SK-N-DZ (cell line): ENCODE measurements at places on chromosomes 13 and 19.
A peak's percentile ranks its signal among the peaks of the same experiment; 100 is the strongest.

- DNase-seq = peak; percentile 60
Observed at GRCh38 chr19:50838239-50838638, 4.9 kb upstream of the KLK15 start.

- DNase-seq = no peak
Observed at GRCh38 chr13:26606631-26607030, 49.1 kb downstream of the WASF3 start.

- no peak for DNase-seq
Observed at GRCh38 chr19:13712767-13713201, 51.5 kb upstream of the MRI1 start.

- DNase-seq = peak; percentile 57
Observed at GRCh38 chr13:77565635-77566034, 30.1 kb downstream of the SCEL start.

DNA sequence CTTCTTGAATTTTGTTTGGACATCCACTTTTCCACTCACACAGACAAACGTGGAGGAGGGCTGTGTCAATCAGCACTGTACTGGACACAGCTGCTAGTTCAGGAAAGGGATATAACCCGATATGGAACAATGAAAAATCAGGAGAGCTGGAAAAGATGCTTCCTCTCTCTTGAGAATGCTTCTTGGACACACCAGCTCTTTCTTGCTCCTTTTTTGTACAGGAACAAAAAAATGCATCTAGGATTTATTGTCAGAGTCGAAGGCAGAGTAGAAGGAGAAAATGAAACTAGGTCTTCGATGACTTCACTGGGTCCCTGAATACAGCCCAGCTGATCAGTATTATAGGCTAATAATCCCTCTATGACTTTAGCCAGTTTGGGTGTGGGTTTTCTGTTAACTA, 62.2 kb downstream of the PEG3 start:
- no peak for DNase-seq

- peak; percentile 82 for DNase-seq
Observed at GRCh38 chr13:107867701-107868661, 347.4 kb downstream of the LIG4 start.

- DNase-seq = no peak
Observed at GRCh38 chr13:36058116-36058515, 73.1 kb downstream of the DCLK1 start.

GRCh38 chr19:49667473-49667872, 1.7 kb downstream of the BCL2L12 start:
- no peak for DNase-seq

- DNase-seq = no peak
Observed at GRCh38 chr13:113464476-113464875, 11.2 kb upstream of the ADPRHL1 start.

DNA sequence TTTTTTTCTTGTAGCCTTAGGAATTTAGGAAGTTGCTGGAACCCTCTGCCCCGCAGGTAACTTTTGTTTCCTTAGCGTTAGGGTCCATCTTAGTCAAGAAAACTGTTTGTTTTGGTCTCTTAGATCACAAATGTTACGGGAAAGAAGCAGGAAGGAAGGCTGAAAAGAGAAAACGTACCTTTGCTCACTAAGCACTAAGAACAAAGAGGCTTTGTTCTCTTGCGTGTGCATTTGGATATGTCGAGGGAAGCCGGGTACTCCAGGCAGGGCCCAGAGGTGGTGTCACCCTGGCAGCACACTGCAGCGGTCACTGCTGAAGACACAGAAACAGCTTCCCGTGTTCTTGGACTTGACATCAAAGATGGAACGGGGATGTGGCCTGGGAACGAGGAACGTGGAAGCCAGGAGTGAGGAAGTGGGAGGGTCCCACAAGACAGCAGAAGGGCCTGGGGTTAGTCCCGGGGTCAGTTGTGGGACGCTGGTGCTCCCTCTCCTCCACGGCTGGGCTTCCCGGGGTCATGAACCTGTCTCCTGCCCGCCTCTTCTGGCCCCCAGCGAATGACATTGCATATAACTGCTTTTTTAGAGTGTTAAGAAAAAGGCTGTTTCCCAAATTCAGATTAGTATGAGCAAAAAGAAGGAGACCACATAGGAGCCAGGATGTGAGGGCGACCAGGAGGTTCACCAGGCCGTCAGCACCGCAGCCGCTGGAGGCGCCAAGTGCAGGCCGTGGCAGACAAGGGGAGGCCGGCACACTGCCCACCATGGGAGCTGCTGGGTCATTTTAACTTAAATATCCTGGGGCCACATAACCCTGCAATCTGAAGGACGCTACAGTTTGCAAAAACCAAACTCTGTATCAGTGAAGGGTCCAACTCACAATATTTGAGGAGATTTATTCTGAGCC, 31.6 kb downstream of the ATP11A start:
- no peak for DNase-seq

GRCh38 chr13:106003651-106004050, 531.8 kb downstream of the EFNB2 start:
- DNase-seq = no peak

- no peak for DNase-seq
Observed at GRCh38 chr13:46168783-46169182, 13.2 kb downstream of the LCP1 start.

DNA sequence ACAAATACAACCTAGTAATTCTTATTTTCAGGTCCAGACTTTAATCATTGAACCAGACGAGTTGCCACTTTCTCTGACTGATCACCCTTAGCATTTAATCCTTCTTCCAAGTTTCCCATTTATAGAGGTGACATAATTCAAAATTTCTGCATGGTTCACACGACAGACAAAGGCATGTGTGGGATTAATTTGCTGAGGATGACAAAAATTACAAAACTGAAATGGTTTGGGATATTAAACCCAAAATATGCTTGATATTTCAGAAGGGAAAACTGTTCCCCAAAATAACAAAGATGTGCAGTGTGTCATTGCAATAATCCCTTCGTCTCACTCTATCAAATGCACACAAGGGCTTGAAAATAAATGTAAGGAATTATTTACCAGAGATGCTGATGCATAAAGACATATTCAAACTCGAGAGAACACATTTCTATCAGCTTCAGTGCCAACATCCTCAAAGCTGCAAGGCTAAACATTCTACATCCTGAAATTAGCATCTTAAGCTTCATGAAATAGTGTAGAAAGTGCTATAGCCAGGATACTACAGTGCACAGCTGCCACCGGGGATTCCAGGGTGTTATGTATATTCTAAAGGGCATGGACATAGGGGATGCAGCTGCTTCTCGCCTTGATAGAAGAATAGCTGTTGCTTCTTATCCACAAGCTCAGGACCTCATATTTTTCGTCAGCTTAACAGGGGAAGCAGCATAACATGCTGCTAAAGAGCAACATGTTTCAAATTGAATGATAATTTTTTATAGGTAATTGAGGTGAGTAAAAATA, 198.7 kb upstream of the SLITRK1 start:
- DNase-seq = no peak

GRCh38 chr13:106628936-106629659, 61.2 kb upstream of the ARGLU1 start:
- no peak for DNase-seq
